Thoracic aorta endothelial cell (primary cell): ENCODE measurements at places on chromosomes 4 and X. TPM values are rescaled to one million over a fixed set of nuclear protein-coding genes. Genes with fewer than 3 reads are reported as not detected.

The GAB3 gene
- 4.1 and 4.7 TPM in 2 replicates for total RNA-seq

The SYNPO2 gene
- total RNA-seq, result 0.14 and 0.27 TPM in 2 replicates

The FAM156A gene
- 9.8 and 10.5 TPM in 2 replicates for total RNA-seq

The MUC7 gene
- not detected in 2 replicates for total RNA-seq

The PABPC4L gene
- total RNA-seq, result 0.27 and 0.65 TPM in 2 replicates

The TLR8 gene
- not detected in 2 replicates for total RNA-seq

The BTK gene
- 0.14 and 0.27 TPM in 2 replicates for total RNA-seq

The FAT4 gene
- total RNA-seq, result 53.5 and 67.8 TPM in 2 replicates

The ARR3 gene
- total RNA-seq, result not detected in 2 replicates

The CLOCK gene
- 39.6 and 45.4 TPM in 2 replicates for total RNA-seq

The ITM2A gene
- total RNA-seq, result 40.1 and 57.7 TPM in 2 replicates

The PPP1R2C gene
- total RNA-seq, result not detected in 2 replicates

The SASH3 gene
- not detected in 2 replicates for total RNA-seq

The ZIC3 gene
- not detected in 2 replicates for total RNA-seq

The GC gene
- not detected in 2 replicates for total RNA-seq

The SATL1 gene
- total RNA-seq, result not detected in 2 replicates

The DCLK2 gene
- total RNA-seq, result 3.9 and 4.7 TPM in 2 replicates

The TEC gene
- 0.27 and 1.4 TPM in 2 replicates for total RNA-seq

The ADH1B gene
- 0.14 TPM in 1 of 2 replicates, not detected in the other for total RNA-seq

The IL3RA gene
- total RNA-seq, result 10.1 and 17.8 TPM in 2 replicates

The CNKSR2 gene
- total RNA-seq, result under 0.01 TPM in 1 of 2 replicates, not detected in the other

The GAGE1 gene
- total RNA-seq, result not detected in 2 replicates

The CT83 gene
- total RNA-seq, result not detected in 2 replicates

The MAGEC2 gene
- total RNA-seq, result not detected in 2 replicates
